ENCODE measurements at places on chromosomes 6 and 20.

- no peak for DNase-seq
Measured at GRCh38 chr6:44606504-44606903, 219.0 kb downstream of the CDC5L start.

GRCh38 chr6:130918171-130918570 lies 91.0 kb downstream of the SMLR1 start:
- DNase-seq, result no peak

GRCh38 chr6:30578051-30578450 lies 6.8 kb downstream of the ABCF1 start:
- DNase-seq, result no peak

DNA sequence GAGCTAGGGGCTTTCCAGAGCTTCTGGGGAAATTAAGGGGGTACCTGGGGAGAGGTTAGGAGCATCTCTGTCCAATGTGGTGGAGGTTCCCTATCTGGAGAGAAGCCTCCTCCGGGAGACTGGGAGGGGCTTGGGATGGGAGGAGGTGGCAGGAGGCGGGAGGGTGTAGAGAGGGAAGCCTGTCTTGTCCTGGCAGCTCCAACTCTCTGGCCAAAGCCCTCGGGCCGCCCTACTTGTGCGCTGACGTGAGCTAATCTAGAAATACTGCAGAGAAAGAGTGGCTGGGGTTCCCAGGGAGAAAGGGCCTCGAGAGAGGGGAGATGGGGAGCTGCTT lies 1.6 kb upstream of the SLC32A1 start:
- no peak for DNase-seq

- no peak for DNase-seq
Measured at GRCh38 chr6:100163035-100163434, 169.0 kb upstream of the MCHR2 start.

- DNase-seq, result no peak
Measured at GRCh38 chr6:22627644-22628043, 58.3 kb downstream of the HDGFL1 start.

GRCh38 chr6:97459986-97460385 lies 177.0 kb upstream of the MMS22L start:
- DNase-seq, result no peak

GRCh38 chr6:93177438-93177837 lies 241.9 kb downstream of the EPHA7 start:
- DNase-seq, result no peak

- no peak for DNase-seq
Measured at GRCh38 chr20:39607141-39607540, 645.0 kb downstream of the DHX35 start.

- DNase-seq, result no peak
Measured at GRCh38 chr6:17714879-17715851, 8.4 kb upstream of the NUP153 start.

GRCh38 chr6:70375166-70375565 lies 38.1 kb upstream of the FAM135A start:
- DNase-seq, result no peak

- no peak for DNase-seq
Measured at GRCh38 chr20:40173872-40174271, 515.2 kb downstream of the MAFB start.

- DNase-seq, result no peak
Measured at GRCh38 chr6:8736156-8736895, 301.0 kb upstream of the SLC35B3 start.

DNA sequence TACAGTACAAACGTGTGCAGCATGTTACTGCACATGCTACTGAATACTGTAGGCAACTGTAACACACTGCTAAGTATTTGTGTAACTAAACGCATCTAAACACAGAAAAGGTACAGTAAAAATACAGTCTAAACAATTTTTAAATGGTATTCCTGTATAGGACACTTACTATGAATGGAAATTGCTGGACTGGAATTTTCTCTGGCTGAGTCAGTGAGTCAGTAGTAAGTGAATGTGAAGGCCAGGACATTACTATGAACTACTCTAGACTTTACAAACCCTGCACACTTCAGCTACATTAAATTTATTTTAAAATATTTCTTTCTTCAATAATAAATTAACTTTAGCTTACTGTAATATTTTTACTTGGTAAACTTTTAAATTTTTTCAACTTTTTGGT lies 225.0 kb upstream of the TENT5A start:
- DNase-seq, result no peak

- peak; percentile 2 for DNase-seq
Measured at GRCh38 chr6:87237804-87238203, 82.4 kb downstream of the ZNF292 start.

DNA sequence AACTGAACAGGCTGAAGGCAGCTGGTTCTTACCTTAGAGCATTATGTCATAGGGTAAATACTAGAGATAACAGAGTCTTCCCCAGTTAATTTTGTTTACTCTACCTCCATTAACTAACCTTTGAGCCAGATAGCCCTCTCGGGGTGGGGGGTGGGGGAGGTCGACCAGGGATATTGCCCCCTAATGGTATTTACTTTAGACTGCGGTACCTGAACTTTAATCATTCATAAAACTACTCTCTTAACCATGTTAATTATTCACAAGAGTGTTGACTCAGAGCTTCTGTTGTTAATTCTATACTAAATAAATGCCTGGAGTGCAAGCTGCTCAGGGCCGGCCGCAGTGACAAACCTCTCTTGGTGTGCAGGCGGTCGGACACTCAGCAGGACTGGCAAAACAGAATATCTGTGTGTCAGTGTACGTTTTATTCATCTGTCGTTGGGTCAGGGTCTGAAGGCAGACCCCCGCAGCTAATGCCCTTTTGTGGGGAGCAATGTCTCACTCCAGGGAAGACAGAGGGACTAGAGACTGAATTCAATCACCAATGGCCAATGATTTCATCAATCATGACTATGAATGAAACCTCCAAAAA lies 152.4 kb upstream of the COL21A1 start:
- peak; percentile 86 for DNase-seq

GRCh38 chr20:48875233-48875913 lies 46.1 kb upstream of the ARFGEF2 start:
- no peak for DNase-seq

- DNase-seq, result no peak
Measured at GRCh38 chr6:34049395-34050342, 96.2 kb downstream of the GRM4 start.

- DNase-seq, result peak; percentile 31
Measured at GRCh38 chr6:11830105-11830504, 51.5 kb upstream of the ADTRP start.

- DNase-seq, result no peak
Measured at GRCh38 chr20:17638835-17639407, 43.1 kb downstream of the RRBP1 start.

GRCh38 chr20:4152696-4153235 lies 137.4 kb upstream of the RNF24 start:
- no peak for DNase-seq

GRCh38 chr6:158500016-158500735 lies 59.7 kb upstream of the TMEM181 start:
- DNase-seq, result peak; percentile 65

- DNase-seq, result no peak
Measured at GRCh38 chr6:155223646-155224451, 40.0 kb upstream of the CLDN20 start.

- no peak for DNase-seq
Measured at GRCh38 chr20:48380661-48381060, 447.1 kb downstream of the PREX1 start.

DNA sequence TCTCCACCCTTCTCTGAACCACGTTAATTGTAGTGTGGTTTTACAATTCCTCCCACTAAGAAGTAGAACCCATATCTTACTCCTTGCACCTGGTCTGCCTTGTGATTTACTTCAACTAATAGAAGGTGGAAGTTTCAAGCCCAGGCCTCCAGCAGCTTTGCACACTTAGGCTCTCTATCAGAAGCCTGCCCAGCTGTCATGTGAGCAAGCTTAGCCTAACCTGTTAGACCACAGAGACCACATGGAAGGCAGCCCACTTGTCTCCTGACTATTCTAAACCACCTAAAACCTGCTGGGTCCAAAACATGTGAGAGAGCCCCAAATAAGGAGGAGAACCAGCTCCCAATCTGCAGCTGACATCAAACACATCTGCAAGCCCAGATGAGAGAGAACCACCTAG lies 127.6 kb upstream of the BTBD3 start:
- no peak for DNase-seq

GRCh38 chr6:55772730-55773129 lies 102.7 kb downstream of the BMP5 start:
- DNase-seq, result no peak

DNA sequence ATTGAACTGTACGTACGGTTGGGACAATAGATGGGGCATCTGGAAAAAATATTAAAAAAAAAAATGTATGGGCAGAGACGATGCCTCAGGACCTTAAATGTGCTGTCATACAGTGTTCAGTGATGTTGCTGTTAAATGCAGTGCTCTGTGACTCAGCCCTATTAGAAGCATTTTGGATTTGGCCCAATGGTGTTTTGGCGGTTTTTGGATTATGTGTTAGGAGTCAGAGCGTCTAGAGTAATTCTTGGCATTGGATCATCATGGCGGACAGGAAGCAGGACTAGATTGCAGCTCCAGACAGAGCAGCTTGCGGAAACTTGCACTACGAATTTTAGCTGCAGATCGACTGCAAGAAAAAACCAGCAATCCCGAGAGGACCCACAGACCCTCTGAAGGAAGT lies 280.0 kb downstream of the SOX4 start:
- DNase-seq, result no peak

DNA sequence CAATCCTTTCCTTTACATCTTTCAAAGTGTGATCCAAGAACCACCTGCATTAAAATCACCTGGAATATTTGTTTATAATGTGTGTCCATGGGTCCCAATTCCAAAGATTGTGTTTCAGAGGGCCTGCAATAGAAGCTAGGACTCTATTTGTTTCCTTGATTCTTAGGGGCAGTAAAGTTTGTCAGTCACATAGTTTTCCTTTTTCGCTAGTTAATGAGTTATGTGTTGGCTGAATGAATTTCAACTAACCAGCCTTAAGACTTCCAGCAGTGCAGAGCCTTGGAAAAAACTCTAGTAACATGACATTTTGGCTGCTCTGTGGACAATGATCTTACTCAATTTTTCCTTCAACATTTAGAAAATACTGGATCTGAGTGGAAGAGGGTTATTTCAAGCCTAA lies 11.3 kb downstream of the FAM217A start:
- DNase-seq, result no peak

- peak; percentile 55 for DNase-seq
Measured at GRCh38 chr6:39850736-39851297, 58.6 kb downstream of the DAAM2 start.

DNA sequence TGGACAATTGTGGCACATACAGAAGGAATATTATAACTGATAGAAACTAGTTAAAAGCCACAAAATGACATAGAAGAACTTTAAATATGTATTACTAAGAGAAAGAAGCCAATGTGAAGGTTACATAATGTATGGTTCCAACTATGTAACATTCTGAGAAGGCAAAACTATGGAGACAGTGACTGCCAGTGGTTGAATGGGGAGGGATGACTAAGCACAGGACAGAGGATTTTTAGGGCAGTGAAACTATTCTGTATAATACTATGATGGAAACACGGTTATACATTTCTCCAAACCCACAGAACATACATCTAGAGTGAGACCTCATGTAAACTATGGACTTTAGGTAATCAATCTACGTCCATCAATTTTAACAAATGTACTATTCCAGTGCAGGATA lies 22.4 kb downstream of the SYNCRIP start:
- DNase-seq, result no peak

GRCh38 chr6:158471339-158471738 lies 88.6 kb upstream of the TMEM181 start:
- no peak for DNase-seq

DNA sequence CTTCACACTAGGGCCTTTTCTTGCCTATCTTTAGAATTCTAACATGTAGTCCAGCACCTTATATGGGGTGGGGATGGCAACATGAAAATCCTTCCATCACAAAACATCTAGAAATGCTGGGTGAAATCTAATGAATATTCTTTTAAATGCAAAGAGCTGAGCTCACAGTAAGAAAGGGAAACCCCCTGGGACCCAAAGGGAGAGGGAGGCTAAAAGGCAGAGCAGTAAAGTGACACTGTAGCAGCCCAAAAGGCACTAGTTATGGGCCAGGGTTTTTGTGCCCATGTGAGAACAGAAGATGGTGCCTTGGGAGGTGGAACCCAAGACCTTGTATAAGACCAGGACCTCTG lies 66.7 kb downstream of the TRAM2 start:
- no peak for DNase-seq

GRCh38 chr6:105483492-105483891 lies 80.6 kb upstream of the PREP start:
- DNase-seq, result no peak

DNA sequence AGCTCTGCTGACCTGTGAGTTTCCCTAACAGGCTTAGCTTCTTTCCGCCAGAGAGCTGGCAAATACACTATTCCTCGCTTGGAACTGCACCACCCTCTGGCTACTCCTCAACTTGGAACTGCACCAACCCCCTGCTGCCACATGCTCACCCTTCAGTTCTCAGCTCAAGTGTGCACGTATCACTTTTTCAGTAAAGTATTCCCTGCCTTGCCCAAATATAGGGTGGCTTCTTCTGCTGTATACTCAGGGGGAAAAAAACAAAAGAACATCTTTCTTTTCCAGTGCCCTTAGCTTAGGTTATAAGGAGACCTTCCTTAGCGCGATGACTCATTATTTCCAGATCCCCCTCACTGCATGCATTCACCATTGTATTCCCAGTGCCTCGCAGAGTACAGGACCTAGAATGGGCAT lies 21.2 kb downstream of the GNAS-AS1 start:
- DNase-seq, result no peak

DNA sequence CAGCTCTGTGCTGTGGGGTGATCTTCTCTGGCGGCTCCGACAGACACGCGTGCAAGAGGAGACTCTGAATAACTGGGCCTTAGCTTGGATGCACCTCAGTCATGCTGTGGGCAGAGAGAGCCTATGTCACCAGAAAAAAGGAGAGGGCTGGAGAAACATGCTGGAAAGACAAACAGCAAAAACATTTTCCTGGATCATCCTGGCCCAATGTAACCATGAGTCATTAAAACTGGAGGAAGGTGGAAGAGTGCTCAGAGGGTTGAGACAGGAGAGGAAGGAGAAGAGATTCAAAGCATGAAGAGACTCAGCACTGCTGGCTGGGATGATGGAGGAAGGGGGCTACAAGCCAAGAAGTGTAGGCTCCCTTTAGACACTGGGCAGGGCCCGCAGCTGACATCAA lies 292.0 kb downstream of the CDH26 start:
- DNase-seq, result no peak

- DNase-seq, result no peak
Measured at GRCh38 chr20:63752411-63753101, 13.0 kb downstream of the SLC2A4RG start.

DNA sequence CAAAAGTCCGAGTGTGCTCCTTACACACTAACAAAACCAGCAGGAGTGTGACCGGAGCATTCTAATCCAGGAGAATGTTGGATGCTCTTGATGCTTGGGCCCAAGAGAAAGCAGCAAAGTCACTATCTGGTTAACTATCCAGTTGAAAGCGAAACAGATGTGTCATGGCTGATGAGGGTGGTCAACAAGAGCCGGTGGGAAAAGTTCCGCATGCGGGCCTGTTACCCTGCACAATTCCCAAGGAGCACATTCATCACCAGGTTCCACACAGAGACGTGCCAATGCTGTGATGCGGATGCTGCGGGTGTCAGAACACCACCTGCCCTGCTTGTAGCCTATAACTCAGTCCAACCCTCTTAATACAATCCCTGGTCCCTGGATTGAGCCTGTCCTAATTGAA lies 38.7 kb downstream of the IL20RA start:
- no peak for DNase-seq

GRCh38 chr6:48542191-48542590 lies 431.2 kb upstream of the PTCHD4 start:
- no peak for DNase-seq
